ENCODE measurements at places on chromosomes 2 and 18. TPM values are rescaled to one million over a fixed set of nuclear protein-coding genes. Genes with fewer than 3 reads are reported as not detected.

- no peak for DNase-seq
These were observed 995.2 kb upstream of the CDH2 start for GRCh38 chr18:29171892-29172755.

Gene C1QL2
- not detected for total RNA-seq

DNA sequence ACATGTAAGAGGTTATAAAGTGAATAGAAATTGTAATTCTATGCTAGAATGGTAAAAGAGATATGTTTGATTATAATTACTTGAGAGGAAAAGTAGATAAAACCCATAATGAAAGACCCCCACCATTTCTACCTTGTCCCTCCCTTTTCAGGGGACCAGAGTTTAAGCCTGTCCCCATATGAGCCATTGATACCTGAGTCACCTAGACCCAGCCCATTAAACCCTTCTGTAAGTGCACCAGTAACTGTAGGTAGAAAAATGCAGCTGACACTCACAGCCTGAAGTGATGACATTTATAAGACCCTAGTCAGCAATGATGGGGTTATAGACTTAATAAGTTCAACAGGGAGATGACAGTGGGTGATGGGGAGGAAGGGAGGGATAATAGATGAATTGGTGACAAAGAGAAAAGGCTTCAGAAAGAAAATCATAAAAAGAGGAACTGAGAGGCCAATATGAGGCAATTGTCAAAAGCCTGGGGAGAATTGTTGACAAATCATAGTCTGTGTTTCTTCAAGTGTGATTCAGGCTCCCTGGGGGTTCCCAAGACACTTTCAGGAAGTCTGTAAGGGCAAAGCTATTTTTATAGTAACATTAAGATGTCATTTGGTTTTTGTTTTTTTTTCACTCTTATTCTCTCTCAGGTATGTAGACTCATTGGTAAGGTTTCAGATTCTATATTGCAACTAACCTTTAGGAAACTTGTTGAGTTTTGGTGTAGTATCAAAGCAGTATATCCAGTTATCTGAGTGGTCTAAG, 544.2 kb downstream of the SATB2 start:
- no peak for DNase-seq

- no peak for DNase-seq
These were observed 137.5 kb downstream of the BABAM2 start for GRCh38 chr2:28028025-28028424.

DNA sequence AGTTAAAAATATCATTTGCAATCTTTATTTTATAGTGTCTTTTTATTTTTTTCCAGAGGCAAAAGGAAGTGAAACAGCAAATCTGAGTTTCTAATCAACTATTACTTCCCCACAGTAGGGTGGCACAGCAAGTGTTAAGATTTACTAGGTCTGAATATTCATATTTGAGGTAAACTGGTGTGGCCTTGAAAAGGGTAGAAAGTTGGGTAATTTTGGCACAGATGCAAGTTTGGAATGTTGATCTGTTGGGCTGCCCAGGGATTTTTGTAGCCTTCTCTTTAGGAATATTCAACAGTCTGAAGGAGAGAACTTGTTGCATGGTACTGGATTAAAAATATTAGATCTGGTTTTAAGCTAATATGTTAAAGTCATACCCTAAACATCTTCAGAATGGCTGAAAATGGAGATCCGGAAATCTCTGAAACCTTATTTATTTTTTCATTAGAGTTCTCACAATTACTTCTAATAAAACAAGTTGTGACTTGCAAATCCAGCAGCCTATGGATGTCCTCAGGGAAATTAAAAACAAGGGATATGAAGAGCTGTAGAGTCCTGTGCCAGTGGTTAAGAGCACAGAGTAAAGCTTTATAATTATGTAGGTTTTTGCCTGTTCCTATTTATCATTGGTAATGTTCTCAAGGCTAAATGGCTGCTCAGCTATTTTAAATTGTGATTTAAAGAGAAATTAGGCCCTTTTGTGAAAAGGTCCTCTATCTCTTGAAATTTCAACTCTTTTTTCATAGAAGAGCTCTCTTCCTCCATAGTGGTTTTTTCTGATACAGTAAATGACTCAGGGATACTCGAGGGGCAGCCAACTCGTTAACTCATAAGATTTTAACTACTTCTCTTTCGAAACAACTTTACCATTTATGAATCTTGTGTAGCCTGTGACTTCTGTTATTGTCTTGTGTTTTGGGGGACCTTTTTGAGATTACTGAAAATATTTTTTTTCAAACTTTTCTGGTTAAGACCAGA, 11.0 kb downstream of the TANK start:
- DNase-seq, result no peak

- peak; percentile 18 for DNase-seq
These were observed 204.4 kb upstream of the RASGRP3 start for GRCh38 chr2:33272001-33272400.
